ENCODE measurements at places on chromosomes 7 and 10. TPM values are rescaled to one million over a fixed set of nuclear protein-coding genes. Genes with fewer than 3 reads are reported as not detected.

Gene ATG9B
- total RNA-seq = 12.2 TPM

Gene CUZD1
- total RNA-seq = 0.73 TPM

Gene DCLRE1C
- total RNA-seq = 12.8 TPM

Gene AKR1C8
- total RNA-seq = 0.87 TPM

Gene AFAP1L2
- total RNA-seq = 3.0 TPM

Gene CYP2C19
- total RNA-seq = not detected

Gene MSMB
- not detected for total RNA-seq

Gene TMEM273
- 39.6 TPM for total RNA-seq

Gene ANKRD1
- not detected for total RNA-seq

Gene TMEM236
- total RNA-seq = not detected

Gene STEAP1
- total RNA-seq = not detected

Gene ABCB1
- total RNA-seq = 32.5 TPM

Gene AGAP5
- total RNA-seq = 8.2 TPM

Gene GLUD1
- 107 TPM for total RNA-seq

Gene TUBB8
- total RNA-seq = not detected

Gene PCLO
- not detected for total RNA-seq

Gene CALML5
- not detected for total RNA-seq

Gene DKK1
- not detected for total RNA-seq

Gene ZNF804B
- not detected for total RNA-seq

Gene NPFFR1
- not detected for total RNA-seq

Gene PNLIPRP2
- total RNA-seq = not detected

Gene GRID2IP
- total RNA-seq = 0.17 TPM

Data from T-helper 17 cell (primary cell).